ENCODE measurements at places on chromosomes 11 and 22.

GRCh38 chr11:64848826-64849597, 4.6 kb upstream of the CDC42BPG start:
- DNase-seq, result no peak

GRCh38 chr22:50730941-50731661, 6.9 kb upstream of the ACR start:
- DNase-seq, result no peak

DNA sequence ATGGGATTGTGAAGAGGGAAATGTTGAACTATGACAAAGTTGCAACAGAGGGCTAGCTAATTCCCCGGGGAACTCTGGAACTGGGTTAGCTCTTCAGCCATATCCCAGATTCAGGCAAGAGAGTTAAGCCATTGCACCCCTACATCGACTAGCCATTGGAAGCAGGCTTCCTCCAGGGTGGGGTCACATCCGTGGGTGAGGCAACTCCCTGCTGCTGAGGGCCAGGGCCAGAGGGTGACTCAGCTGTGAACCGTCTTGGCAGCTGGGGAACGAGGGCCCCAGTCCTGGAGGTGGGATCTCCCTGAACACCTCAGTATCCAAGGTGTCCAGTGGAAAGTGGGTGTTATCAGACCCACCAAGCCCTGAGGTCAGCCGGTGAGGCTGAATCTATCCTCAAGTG, 41.1 kb downstream of the RPS6KA4 start:
- DNase-seq, result no peak

GRCh38 chr11:112694813-112695212, 266.4 kb upstream of the NCAM1 start:
- no peak for DNase-seq

DNA sequence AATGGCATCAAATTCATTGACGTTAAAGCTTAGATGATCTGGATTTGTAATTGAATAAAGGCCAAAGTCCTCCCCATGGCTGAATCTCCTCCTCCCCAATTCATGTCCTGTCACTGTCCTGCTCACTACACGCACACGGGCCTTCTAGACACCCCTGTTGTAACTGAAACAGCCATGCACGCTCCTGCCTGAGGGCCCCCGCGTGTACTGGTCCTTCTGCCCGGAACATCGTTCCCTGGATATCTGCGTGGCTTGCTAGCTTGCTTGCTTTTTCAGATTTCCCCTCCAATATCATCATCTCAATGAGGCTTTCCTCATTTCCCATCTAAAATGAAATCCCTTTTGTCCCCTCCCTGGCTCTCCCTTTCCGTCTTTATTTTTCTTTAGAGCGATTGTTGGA, 15.3 kb downstream of the PKNOX2 start:
- no peak for DNase-seq

- DNase-seq, result peak; percentile 94
Measured at GRCh38 chr11:86551288-86552092, 120.9 kb downstream of the ME3 start.

DNA sequence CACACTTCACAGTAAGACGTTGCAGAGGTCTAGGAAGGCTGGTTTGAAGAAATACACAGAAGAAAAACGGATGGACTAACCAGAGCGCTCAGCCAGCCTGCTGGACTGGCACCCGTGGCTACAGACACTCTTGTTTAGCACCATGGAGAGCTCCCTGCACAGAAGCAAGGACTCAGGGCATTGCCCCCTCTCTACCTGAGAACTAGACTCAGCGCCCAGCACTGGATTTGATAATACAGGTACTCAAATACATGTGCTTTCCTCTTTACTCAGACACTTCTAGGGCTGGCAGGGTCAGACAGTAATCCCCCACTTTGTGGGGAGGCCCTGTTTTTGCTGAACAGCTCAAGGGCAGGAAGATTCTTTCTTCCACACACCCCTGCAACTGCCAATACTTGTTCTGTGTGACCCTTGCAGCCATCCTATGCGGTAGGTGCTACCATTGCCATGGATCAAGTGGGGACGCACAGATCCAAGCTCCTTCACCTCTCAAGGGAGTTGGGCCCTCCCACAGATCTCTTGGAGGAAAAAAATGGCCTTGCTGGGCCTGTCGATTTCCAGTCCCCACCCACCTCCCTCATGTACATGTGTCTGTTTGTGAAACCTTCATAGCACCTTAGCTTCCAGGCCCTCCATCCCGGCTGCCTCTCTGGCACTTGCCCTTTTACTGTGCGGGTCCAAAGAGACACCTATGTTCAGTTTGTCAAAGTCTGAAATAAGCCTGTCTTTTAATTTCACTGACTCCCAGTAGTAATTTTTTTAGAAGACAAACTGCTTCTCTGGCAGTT, 5.1 kb upstream of the P2RX6 start:
- DNase-seq, result peak; percentile 73

GRCh38 chr11:121070951-121071845, 29.8 kb upstream of the TECTA start:
- no peak for DNase-seq

DNA sequence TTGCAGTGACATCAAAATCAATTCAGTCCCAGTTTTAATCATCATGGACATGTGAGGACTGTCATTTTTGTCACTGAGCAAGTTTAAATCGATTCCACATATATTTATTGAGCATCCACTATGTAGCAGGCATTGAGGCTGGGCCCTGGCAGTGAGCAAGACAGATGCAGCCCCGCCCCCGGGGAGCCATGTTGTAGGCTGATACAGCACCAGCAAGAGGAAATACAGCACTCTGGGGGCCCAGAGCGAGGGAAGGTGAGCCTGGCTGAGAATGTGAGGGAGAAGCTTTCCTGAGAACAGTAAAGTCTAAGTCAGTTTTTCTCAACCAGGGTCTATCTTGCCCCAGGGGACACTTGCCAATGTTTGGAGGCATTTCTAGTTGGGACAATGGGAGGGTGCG, 108.6 kb upstream of the ASPHD2 start:
- no peak for DNase-seq

DNA sequence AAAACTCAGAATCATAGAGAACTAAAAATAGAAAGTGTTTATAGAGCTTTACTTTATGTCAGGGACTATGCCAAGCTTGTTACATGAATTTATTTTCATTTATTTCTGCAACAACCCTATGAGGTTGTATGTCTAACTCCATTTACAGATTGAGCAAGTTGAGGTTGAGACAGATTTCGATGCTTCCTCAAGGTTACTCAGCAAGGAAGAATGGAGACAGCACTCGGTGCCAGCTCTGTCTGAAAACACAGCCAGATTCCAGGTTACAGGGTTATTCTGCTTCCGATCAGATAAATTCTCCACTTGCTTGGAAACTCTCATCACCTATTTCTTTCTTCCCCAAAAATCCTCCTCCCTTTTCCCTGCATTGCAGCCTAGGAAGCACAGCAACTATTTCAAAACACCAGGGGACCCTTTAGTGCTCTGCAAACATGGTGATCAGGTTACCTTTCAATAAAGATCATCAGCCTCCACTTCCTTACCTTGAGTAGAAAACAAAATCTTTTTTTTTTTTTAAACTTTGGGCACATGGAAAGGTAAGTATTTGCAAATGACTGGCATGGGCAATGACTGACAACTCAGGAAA, 7.0 kb downstream of the MMP3 start:
- DNase-seq, result no peak

DNA sequence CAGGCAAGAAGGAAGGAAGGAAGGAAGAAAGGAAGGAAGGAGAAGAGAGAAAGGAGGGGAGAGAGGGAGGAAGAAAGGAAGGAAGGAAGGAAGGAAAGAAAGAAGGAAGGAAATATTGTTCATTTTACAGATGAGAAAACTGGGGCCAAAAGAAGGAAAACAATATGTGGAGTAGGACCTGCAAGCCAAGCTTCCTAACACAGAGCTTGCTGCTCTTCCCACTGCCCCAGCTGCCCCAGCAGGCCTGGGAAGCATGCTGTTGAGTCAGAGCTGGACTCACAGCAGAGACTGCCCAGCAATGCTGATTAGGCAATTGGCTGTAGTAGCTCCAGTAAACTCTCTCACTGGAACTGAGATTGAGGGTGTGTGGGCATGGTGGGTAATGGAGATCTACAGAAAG, 42.6 kb upstream of the SMCO4 start:
- peak; percentile 35 for DNase-seq

- peak; percentile 16 for DNase-seq
Measured at GRCh38 chr11:100515087-100515486, 172.0 kb upstream of the ARHGAP42 start.

DNA sequence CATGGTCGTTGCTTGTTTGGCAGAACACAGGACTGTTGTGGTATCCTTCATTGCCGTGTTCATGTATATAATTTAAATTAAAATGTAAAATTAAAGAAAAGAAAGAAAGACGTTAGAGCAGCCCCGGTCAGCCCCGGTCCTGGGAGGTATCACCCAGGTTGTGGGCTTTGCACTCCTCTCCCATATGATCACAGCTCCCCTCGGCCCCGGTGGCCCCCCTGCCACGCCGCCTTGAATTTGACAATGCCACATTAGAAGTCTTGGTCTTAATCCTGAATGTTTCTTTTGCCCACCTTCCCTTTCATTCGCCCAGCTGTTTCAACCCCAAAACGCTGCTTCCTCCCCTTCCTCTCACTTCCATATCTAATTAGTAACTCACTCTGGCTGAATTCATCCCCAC, 11.4 kb downstream of the APOBEC3A start:
- no peak for DNase-seq

DNA sequence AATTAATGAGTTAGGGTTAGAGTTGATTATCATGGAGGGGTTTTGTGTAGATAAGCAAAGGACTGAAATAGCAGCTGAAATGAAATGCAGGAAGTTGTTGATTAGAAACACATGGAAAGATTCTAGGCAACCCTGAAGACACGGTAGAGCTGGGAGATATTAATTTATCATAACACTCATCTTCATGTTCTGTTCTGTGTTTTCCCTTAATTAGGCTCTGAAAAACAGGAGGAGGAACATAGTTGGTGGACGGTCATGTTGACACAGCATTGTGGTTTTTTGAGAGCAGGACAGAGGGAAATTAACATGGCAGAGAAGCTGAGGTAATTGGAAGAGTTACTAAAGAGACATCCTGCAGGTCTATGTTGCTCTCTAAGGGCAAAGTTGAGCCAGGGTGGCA, 138.8 kb upstream of the UBASH3B start:
- DNase-seq, result no peak

DNA sequence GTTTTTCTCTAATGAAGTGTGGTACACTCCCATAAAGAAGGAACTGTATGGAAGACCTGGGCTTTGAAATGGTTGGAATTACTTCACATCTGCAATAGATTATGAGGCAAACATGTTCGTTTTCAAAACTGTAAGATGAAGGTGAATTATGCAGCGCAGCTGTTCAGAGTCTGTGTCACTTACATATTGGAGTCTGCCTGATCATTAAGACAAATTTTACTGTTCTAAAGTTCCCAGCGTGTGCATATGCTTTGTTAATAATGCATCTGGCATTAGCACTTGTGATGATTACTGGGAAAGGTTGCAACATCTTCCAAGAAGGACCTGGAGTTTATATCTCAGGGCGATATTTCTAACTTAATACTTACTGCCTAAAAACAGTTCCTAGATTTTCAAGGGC, 255.2 kb upstream of the ZC3H12C start:
- no peak for DNase-seq

- no peak for DNase-seq
Measured at GRCh38 chr11:454801-455565, 4.9 kb downstream of the PTDSS2 start.

DNA sequence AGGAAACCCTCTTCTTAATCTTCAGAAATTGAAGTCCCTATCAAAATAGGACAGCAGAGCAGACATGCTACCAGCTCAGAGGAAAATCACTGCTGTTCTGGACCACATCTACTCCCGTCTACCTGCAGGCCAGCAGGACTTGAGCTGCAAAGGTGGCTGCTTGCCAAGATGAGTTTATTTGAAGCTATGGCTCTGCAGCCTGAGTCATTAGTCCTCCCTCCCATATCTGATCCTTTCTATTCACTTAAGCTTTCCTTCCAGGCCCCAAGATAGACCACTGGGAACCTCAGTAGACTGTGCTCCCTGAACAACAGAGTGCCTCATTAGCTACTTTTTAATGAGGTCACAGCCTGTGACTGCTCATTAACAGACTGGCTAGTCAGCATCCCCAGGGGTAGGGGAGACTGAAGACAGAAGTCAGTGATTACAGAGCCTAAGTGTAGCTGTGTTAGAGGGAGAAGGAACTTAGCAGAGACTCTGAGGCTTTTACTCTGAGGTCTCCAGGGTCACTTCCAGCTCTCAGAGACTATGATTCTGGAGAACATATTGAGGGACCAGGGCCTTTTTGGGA, 6.8 kb upstream of the OR10A2 start:
- peak; percentile 52 for DNase-seq

DNA sequence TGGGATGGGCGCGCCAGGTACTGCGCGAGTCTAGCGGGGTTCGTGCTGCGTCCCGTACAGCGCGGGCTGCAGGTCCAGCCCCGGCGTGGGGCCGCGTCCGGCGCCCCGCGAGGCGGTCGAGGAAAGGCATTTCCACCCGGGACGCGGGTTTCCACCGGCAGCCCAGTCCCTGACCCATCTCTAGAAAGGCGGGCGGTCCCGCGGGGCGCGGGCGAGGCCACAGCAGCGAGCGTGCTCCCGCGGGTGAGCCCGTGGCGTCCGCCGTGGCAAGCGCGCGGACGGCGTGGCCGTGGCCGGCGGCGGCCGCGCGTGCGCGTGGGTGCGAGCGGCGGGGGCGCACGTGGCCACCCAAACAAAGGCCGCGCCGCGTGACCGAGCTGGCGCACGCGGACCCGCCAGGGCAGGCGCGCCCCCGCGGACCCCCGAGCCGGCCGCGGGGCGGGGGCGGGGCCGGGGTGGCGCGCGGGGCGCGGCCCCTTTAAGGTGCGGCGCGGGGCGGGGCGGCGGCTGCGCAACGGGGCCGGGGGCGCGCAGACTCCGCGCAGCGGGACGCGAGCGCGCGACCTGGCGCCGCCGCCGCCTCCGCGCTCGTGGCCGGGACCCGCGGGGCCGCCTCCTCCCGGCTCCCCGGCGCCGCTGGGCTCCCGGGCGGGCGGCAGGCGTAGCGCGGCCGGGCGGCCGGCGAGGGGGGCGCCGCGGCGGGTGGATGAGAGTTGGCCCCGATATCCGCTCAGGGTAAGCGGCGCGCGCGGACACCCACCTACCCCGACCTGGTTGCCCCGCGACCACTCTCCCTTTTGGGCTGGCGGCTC, 39.3 kb upstream of the CELSR1 start:
- DNase-seq, result no peak

- no peak for DNase-seq
Measured at GRCh38 chr11:110832539-110832938, 120.3 kb upstream of the ARHGAP20 start.

GRCh38 chr11:19281041-19281440, 40.3 kb upstream of the E2F8 start:
- DNase-seq, result no peak

DNA sequence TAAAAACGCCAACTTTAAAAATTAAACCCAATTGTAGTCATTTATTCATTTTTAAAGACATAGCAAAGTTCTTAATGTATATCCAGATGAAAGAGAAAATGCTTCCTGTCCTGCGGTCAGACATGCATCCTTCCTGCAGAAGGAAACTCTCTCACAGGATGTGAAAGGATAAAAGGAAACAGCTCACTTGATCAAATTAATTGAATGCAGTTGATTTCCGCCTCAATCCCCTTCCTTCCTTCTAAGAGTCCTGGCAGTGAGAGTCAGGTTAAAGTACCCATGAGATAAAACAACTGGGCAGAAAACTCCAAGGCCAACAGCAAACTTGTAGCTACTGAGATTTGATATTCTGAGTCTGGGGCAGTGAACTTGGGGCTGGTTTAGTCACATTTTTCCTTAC, 38.5 kb downstream of the CWC15 start:
- DNase-seq, result no peak

- no peak for DNase-seq
Measured at GRCh38 chr11:128422576-128423370, 164.6 kb downstream of the ETS1 start.

GRCh38 chr11:19817870-19818269, 105.2 kb downstream of the NAV2 start:
- no peak for DNase-seq

Measured in kidney glomerular epithelial cell (primary cell).